Panc1 (cell line): ENCODE measurements at places on chromosomes 11 and 22.

- DNase-seq, result no peak
These were observed 11.5 kb upstream of the CASP4 start for GRCh38 chr11:104979839-104980238.

DNA sequence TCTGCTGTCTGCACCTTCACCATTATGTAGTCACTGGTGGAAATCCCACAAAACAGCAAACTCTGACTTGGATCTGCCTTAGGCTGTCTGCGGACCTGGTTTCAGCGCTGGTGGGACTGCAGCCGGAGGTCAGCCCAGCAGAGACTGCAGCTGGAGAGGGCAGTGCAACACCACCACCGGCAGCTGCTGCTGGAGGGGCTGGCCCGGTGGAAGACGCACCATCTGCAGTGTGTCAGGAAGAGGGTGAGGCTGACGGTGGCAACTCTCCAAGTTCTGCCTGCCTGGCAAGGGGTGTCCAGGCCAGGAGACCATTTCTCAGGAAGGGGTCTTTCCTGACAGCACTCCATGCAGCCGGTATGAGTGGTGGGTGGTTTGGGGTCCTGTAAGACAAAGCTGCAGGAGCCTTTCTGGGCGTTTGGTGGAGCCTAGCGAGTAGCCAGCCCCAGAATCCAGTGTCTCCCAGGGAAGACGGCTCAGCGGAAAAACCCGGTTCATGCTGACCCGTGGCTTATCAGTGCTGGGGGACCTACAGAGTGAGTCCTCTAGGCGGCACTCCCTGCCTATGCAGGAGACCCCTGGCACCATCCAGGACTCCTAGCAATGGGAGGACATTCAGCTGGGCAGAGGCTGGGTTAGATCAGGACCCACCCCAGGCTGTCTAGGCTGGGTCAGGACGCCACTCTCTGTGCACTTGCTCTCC, 50.8 kb downstream of the PISD start:
- DNase-seq, result no peak

GRCh38 chr11:2263724-2264360, 6.5 kb downstream of the ASCL2 start:
- no peak for DNase-seq

DNA sequence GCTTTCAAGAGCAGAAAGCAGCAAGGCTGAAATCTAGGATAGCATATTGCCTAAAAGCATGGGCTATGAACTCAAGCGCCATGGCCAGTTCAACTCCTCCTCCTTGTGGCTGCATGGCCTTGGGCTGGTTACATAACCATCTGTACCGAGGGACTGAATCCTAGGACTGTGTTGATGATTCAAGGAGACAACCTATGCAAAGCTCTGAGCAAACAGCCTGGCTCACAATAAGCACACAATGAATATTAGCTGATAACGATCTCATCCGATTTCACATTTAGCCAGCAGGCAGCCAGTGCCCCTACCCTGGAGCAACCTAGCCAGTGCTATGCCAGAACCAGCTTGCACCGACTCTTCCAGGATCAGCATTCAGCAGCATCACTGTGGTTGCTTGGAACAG, 698.4 kb downstream of the TBC1D22A start:
- no peak for DNase-seq

GRCh38 chr22:23530106-23530505, 50.0 kb downstream of the IGLL1 start:
- no peak for DNase-seq

GRCh38 chr11:28736256-28736655, 628.1 kb downstream of the METTL15 start:
- DNase-seq, result no peak

DNA sequence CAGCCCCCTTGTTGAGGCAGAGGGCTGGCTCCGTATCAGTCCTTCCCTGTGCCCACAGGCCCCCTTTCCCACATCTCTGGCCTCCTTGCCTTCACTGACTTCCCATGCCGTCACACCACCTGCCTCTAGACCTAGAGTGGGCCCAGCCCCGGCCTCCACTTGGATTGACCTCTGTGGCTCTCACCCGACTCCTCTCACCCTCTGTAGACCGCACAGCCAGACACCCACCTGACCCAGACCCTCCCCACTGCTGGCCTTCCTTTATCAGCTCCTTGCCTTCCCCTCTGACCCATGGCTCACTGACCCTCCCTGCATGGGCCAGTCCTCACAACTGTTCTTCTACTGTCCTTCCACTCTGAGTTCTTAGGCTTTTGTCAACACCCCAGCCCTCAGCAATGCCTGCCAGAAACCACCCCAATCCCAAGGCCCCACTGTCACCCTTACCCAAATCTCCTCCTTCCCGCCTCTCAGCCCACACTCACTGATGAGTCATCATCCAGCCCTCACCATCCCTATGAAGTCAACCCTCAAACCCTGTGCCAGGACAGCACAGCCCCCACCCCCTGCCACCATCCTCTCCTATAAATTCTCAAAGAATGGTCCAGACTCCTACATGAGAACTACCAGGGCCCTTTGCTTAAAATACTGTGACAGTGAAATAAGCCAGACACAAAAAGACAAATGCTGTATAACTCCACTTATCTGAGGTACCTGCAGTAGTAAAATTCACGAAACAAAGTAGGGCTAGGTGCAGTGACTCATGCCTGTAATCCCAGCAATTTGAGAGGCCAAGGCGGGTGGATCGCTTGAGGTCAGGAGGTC, 53.4 kb downstream of the SCGB1A1 start:
- DNase-seq, result no peak

DNA sequence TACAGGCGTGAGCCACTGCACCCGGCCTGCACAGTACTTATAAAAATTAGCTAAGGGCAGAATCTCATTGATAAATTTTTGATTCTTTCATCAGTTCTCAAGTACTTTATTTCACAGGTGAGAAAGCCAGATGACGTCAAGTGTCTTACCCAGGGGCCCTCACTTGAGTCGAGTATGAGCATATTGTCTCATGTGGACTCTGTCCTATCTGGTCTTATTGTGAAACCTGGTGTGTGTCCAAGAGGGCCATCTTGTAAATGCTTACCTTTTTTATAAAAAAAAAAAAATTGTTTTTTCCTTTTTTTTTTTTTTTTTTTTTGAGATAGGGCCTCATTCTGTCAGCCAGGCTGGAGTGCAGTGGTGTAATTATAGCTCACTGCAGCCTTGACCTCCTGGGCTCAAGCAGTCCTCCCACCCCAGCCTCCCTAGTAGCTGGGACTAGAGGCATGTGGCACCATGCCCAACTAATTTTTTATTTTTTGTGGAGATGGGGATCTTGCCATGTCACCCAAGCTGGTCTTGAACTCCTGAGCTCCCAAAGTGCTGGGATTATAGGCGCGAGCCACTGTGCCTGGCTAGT, 6.0 kb downstream of the ACO2 start:
- no peak for DNase-seq

DNA sequence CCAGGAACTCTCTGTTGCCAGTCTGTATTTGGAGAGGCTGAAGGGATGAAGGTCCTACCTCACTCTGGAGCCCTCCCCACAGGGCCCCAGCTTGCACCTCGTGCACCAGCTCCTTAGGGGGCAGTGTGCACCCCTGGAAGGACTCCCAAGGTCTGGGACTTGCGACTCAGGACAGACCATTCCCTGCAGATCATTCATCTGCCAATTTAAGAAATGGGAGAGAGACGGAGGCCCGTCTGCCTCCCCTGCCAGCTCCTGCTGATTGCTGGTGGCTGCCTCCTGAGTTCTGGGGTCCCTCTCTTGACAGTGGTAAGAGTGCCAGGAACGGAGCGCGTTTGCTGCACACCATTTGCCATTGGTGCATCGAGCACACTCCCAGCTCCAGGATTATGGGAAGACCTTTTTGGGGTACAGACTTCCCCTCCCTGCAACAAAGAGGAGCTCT, 27.4 kb upstream of the MALAT1 start:
- no peak for DNase-seq

GRCh38 chr11:67371911-67372320, 1.5 kb downstream of the CLCF1 start:
- DNase-seq, result no peak

DNA sequence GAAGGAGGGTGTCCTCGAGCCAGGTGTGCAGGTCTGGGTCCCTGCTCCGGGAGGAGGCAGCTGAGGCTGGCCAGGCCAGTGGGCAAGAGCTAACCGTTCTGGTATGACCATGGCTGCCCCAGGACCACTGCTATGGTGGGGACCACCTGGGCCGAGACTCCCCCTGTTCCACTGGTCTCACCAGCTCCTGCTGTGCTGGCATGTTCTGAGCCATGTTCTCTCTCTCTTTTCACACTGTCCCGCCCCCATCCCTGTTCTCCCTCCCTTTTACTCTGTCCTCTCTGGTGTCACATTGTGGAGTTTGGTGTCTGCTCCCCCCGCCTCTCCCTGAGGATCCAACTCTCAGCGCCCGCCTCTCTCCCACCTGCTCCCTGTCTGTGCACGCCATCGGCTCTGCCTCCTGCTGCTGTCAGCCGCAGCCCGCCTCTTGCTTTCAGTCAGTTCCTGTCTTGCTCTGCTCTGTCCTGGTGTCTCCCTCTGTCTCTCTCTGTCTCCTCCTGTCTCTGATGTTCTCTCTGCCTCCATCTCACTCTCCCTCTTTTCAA, 66.4 kb downstream of the LRRC32 start:
- no peak for DNase-seq

DNA sequence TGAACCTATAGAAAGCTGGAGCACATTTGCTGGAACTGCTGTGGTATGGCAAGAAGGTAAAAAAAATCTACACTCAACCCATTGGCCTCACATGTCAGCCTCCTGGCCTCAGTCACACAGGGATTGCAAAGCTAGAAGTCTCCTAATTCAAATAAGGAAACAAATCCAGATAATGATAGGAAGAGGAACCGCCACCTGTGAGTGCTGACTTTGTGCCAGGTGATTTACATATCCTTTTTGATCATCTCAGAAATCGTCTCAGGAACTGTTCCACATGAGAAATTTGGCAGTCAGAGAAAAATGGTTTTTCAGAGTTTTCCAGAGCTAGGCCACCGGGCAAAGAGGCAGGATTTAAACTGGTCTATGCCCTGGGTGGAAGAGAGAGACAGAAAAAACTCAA, 986 bp downstream of the NLRP10 start:
- DNase-seq, result no peak

DNA sequence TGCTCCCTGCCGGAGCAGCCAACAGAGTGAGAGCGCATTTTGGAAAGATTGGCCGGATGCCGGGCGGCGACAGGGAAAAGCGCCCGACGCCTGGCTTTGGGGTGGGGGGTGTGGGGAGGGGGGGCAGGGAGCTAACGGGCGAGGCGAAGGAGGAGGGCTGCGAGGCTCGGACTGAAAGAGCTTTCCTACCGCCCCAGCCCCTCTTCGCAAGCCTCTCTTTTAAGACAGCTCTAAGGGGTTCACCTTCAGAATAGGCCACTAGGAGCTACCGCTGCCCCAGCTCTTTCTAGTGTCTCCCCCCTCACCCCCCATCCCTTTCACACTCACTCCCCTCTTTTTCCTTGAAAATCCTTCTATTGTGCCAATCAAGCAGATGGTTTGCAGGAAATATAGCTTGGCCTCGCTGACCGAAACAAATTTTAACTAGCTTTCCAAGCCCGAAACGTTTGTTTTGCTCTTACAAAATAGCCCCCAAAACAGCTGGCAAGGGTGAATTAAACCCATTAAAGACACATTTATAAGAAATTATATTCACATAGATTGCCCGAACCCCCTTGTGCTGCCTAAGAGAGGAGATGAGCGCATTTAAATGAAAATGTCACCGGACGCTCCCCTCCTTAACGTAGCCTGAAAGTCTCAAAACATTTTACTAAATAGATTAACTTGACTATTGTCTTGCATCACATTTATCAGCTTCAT, 3.7 kb upstream of the DBX1 start:
- no peak for DNase-seq

GRCh38 chr22:19762568-19763457, 2.2 kb downstream of the TBX1 start:
- DNase-seq, result no peak

DNA sequence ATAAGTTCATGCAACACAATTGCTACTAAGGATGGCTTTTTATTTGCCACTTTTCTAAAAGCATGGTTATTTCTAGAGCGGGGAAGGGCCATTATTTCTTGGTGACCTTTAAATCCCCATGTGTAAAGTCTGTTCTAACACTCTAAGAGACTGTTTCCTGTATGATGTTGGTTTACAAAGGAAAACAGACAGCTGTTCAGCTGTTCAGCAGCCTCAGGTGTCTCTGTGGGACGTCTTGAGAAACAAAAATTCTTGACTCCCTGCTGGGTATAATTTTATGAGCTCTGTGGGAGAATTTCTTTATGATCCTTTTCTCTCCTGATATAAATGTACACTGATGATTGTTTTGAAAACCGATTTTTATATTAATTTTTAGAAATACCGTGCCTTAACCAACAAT, 13.9 kb downstream of the MUC15 start:
- DNase-seq, result no peak

GRCh38 chr11:79390923-79391322, 49.9 kb downstream of the TENM4 start:
- DNase-seq, result no peak

DNA sequence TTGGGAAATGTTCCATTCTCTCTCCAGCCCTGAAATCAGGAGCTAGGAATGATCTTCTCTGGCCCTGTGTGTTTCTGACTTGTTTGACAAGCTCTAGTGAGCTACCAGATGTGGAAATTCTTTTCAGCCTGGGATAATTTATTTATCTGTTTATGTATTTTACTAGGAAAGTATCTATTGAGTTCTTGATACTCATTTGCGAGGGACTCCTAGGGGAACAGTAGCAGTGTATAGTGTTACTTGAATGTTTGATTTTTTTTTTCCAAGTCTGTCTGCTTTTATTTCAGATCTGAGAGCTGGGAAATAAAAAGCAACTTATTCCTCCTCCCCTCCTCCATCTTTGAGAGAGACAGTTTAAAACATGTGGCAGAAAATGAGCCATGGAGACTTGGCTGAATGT, 92.5 kb downstream of the ALX4 start:
- no peak for DNase-seq

DNA sequence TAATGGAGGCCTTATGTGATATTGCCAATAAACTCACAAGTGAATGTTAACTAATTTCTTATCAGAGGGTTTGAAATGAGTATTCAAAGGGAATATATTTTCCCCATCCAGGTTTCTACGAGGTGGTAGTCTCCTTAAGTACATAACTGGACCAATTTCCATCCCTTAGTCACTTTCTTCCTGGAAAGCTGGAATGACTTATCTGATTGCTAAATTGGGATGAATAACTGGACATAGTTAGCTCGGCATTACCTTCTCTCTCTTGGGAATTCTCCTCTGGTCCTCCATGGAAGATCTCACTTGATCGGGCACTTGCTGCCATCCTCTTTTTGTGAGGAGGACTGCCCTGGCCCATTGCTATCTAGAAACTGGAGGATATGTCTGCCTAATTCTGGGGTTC, 109.1 kb downstream of the TRPC6 start:
- DNase-seq, result no peak

GRCh38 chr22:50575426-50575941, 2.7 kb downstream of the CPT1B start:
- DNase-seq, result no peak

GRCh38 chr11:114987186-114987760, 308.9 kb downstream of the NXPE2 start:
- DNase-seq, result no peak

DNA sequence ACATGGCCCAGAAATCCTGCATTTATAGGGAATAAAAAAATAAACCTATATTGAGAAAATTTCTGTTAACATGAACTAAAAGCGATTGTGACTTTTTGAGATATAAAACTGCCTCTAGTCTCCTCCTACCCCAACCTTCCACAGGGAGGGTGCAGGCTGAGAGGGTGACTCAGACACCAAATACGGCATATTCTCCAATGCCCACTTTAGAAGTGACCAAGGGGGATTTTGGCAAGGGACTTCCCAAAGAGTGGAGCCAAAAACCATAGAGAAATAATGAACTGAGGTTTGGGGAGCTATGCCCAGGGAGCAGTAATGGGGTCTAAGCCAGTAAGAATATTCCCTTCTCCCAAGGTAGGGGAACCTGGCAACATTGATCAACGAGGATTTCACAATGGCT, 124.9 kb upstream of the ZC3H12C start:
- DNase-seq, result no peak
